CD4-positive, alpha-beta T cell treated with Interleukin-15 for 4 hours (primary cell): ENCODE measurements at places on chromosomes 1 and 21.

DNA sequence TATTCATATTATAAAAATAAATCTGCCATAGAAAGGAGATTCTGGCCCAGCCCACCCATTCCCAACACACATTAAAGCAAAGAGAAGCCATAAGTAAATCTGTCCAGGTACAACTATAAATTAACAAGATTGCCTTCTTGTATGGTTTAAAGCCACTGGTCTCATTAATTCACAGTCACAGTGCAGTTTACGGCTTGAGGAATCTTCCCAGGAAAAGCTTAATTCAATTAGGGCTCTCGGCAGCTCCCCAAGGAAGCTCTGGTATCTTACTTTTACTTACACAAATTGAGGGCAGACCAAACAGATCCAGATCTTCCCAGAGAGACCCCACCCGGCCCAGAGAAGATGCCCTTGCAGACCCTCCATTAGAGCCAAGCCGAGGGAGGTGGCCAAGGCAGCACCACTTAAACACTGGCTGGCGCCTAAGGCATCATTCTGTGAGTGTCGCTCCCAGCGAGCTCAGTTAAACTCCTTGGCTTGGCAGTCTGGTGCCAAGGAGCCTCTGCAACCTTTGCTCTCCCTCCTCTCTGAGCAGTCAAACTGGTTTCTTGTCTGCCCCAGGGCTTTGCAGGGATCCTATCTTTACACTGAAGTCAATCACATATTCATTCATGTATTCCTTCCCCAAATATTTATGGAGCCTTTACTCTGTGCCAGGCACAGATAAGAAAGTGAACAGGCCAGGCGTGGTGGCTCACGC lies 10.7 kb downstream of the SLC9A1 start:
- no peak for DNase-seq

DNA sequence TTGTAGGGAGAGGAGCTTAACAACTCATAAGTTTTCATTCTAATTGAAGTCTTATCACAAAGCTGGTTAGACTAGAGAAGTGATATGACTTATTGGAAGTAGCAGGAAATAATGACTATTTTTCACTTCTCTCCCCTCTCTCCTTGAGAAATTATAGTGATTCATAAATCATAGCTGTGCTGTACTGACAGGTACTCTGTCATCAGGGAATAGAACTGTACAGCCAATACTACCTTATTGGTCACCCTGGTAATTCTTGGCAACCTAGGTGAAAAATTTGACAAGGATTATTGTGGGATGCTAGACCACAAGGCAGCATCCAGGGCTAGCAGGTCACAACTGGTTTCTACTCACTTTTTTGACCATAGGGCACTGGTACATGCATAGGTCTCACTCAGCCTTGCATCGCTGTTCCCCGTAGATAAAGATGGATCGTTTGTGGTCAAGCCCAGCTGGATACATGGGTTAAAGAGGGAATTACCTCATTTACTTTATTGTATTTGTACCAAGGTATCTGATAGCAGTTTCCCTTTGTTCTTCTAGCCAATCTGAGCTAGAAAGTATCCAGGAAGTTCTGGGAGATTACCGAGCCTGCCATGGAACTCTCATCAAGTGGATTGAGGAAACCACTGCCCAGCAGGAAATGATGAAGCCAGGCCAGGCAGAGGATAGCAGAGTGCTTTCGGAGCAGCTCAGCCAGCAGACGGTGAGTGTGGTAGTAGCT lies 113.6 kb downstream of the MACF1 start:
- DNase-seq, result no peak

- DNase-seq, result no peak
Observed at GRCh38 chr1:22112554-22112953, 30.3 kb downstream of the WNT4 start.

DNA sequence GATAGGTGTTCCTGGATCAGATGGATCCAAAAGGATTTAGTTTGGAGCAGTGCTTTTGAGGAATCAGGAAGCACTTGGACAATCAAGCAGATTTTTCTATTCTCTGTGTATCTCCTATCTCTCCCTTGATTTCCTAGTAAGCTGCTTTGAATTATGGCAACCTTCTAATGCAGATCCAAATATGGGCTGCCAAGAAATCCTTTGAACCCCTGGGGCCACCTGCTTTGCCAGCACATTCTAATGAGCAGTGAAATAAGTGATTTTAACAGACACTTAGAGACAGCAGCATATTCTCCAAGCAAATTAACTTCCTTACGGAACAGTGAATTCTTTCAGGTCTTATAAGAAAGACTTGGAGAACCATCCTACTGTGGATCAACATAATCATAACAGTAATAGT lies 195.4 kb downstream of the GPR52 start:
- DNase-seq, result no peak

DNA sequence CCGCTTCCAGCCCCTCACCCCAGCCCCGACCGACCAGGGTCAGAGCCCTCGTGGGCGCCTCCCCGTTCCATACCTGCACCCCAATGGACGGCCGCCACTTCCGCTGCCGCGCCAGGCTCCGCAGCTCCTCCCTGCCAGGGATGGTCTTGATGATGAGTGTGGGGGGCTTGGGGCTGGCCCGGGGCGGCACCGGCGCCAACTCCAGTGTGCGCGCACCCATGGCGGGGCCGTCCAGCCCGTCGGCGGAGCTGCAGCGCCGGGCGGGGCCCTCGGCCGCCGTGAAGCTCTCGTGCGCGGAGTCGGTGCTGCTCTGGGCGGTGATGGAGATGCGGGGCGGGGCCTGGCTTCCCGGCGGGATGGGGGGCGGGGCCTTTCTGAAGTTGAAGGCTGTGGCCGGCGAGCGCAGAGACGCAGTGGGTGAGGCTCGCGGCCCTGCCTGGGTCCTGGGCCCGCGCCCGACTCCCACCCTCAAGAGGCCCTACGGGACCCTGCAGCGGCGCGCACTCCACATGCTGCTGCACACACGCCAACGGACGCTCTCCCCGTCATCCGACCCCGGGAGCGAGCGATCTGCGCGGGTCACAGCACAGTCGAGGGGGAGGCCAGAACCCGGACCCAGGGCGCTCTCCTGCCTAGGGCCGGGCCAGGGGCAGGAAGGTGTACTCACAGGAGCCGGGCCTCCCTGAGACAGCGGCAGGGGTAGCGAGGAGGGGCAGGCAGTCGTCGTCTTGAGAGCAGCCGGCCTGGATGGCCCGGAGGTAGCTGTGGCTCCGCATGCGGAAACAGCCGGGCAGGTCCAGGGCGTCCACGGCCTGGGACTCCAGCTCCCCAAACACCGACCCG lies 26.1 kb upstream of the SMIM12 start:
- DNase-seq, result peak; percentile 33

- DNase-seq, result no peak
Observed at GRCh38 chr1:171173069-171173468, 12.0 kb upstream of the FMO2 start.

GRCh38 chr1:55592122-55592521 lies 377.0 kb upstream of the USP24 start:
- no peak for DNase-seq

DNA sequence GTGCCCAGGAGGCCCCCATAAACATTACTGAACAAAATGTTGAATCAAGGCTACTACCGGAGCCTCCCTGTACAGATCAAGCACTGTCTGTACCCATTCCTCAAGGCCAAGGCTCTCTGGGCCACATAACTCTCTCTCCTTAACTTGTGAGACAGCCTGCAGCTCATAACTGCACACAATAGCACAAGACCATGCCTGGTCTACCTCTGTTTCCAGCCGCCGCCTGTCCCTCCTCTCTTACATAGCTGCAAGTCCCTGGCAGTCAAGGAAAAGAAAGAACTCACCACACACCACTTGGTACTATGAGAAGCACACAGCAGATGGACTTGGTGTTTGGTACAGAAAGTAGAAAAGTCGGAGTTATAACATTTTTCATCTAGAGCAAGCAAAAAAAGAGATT lies 91.1 kb downstream of the SSBP3 start:
- DNase-seq, result no peak

- no peak for DNase-seq
Observed at GRCh38 chr1:113451710-113452109, 61.4 kb downstream of the MAGI3 start.

DNA sequence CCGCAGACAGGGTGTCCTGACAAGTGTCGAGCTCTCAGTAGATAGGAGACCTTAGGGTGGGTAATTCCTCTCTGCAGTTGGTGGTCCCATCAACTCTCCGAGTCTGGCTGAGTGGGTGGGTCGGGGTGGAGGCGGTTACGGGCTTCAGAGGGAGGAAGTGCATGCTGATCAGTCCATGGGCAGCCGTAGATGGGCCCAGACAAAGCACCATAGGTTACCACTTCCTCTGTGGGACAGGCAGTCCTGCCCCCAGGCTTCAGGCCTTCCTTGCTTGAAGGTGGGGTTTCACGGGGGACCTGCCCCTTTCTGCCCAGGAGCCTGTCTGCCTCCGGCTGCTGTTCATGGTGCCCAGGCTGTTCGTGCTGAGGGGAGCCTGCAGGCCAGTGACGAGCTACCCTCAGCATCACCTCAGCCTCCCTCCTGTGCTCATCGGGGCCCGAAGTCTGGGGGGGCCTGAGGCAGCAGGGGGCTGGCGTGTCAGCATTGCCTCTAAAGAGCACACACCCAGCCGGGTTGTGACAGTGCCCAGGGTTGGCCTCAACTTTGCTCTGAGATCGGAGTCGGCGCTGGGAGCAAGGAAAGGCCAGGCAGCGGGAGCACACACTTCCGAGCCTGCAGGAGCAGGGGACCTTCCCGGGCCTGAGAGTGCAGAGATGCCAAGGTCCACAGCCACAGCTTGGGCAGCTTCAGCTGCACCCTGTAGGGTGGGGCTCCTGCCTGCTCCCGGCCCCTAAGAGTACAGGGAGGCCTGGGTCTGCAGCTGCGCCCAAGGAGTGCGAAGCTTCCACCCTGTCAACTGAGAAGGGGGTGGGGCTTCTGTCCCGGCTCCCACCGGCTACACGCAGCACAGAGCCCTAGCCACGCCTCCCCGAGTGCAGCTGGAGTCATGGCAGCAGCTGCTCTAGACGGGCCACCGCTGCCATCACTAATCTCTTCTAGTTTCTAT lies 225.4 kb upstream of the NRIP1 start:
- no peak for DNase-seq

DNA sequence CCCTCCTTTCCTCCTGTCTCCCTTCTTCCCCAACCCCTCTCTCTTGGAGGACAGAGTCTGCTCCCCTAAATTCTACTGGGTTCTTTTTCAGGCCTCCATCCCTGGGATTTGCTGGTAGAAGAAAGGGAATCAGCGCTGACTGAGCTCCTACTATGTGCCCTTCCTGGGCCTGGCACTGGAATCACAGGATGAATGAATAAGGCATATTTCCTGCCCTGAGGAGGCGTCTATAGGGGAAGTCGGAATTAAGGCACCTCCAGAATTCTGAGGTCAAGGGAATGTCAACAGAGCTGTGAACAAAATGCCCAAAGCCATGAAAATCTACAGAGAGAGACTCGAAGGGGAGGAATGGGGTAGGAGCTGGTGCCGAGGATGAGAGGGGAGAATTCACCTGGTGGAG lies 17.4 kb upstream of the BTG2 start:
- DNase-seq, result no peak

DNA sequence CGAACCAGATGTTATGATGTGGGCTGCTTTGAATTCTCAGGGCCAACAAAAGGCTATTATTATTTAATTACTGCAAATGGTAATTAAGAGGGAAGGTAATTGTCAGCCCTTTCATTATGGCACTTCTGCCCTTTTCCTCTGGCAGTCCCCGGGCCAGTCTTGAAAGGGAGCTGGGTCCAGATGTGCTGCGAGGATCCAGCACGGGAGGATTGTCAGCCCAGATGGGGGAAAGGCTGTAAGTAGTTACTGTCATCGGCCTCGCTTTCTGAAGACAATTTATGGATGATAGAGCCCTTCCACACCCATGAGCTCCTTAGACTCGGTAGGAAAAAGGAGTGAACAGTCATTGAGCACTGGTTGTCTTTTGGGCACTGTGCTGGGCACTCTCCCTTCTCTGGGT lies 8.7 kb upstream of the ZNF362 start:
- no peak for DNase-seq

- DNase-seq, result no peak
Observed at GRCh38 chr1:37995751-37996345, 6.0 kb upstream of the SF3A3 start.

DNA sequence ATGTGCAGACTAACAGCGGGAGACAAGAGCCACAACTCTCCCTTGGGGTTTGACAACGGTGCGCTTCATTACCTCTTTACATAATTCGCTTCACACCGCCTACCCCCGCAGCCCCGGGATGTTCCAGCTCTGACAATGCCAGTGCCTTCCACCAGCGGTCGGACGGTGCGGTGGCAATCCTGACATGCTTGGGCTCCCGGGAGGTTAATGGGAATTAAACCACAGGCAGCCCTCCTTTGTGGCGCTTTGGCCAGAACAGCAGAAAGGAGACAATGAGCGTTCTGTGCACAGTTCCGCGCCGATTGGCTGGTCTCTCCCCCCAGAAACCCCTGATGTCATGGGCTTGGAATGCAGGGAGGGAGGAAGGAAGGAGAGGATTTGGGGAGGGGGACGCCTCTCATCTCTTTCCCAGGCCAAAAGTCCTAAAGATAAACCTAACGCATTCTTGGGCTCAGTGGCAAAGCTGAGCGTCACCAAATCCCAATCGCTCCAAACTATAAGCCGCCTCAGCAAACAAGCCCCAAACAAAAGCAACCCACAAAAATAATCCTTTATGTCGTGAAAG lies 1.3 kb downstream of the CNN3 start:
- no peak for DNase-seq

DNA sequence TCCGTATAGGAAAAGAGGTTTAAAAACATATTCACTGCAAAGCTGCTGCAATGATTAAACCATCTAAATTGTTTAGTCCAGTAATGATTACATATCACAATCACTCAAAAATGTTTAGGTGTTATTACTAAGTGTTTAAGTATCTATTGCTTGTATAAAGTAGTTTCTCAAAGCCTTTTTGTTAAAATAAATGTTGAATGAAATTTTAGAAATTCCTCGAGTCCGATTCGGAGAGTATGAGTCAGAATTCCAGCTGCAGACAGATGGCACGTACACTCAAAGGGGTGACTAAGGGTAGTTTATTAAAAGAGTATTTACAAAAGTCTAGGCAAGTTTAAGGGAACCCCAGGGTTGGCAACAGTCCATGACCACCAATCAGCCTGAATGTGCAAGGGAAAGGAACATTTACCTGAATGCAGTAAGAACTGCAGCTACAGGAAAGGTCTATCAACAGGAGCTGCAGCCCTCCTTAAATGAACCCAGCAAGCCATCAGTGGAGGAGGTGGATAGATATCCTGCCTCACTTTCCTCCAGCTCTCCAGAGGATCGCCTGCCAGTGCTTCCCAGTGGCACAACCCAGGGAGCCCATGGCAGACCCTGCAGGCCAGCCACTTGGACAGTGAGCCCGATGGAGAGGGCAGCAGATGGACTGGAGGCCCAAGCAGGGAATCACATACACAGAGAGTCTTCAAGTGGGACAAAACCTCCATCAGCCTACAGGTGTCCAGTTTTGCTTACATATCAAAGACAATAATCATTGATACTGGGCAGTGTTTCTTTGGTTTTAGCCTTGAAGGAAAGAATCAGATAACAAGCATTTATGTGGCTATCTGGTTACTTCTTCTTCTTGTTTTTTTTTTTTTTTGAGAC lies 92.1 kb upstream of the SLC44A3 start:
- no peak for DNase-seq

DNA sequence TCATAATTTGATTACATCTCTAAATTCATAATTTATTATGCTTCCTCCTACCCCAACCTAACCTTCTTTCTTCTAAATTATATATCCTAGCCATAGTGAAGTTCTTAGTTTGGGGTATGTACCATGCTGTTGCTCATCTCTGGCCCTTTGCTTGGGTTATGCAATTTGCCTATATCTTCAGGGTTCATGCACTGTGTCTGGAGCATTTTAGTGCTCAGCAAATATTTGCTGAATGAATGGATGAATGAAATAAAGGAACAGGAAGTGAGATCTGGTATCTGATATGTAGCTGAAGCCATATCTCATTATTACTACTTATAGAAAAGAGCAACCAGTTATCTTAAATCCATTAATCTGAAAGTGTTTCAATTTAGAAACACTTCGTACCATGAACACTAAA lies 137.6 kb downstream of the GPATCH2 start:
- DNase-seq, result no peak
